LHCN-M2 (cell line): ENCODE measurements at places on chromosomes 11 and 22. TPM values are rescaled to one million over a fixed set of nuclear protein-coding genes. Genes with fewer than 3 reads are reported as not detected.

RIC3 gene
- total RNA-seq, result not detected in 2 replicates

RAG2 gene
- total RNA-seq, result not detected in 2 replicates

OR5F1 gene
- not detected in 2 replicates for total RNA-seq

SEC14L6 gene
- not detected in 2 replicates for total RNA-seq

ESRRA gene
- 58.2 and 59.8 TPM in 2 replicates for total RNA-seq

LARGE2 gene
- not detected in 2 replicates for total RNA-seq

FADS1 gene
- 65.0 and 83.9 TPM in 2 replicates for total RNA-seq

MRGPRF gene
- total RNA-seq, result 0.38 and 0.63 TPM in 2 replicates

TBX10 gene
- not detected in 2 replicates for total RNA-seq

OR10A3 gene
- total RNA-seq, result not detected in 2 replicates

CALCB gene
- not detected in 2 replicates for total RNA-seq

SCGB1D2 gene
- total RNA-seq, result not detected in 2 replicates

UPK3A gene
- not detected in 2 replicates for total RNA-seq

POU2AF2 gene
- total RNA-seq, result not detected in 2 replicates

OR52A1 gene
- total RNA-seq, result not detected in 2 replicates

PLXNB2 gene
- 140 and 148 TPM in 2 replicates for total RNA-seq

NCF4 gene
- total RNA-seq, result not detected in 2 replicates

PARVB gene
- total RNA-seq, result 51.7 and 60.7 TPM in 2 replicates

UBQLNL gene
- 0.06 TPM in 1 of 2 replicates, not detected in the other for total RNA-seq

ZNF214 gene
- total RNA-seq, result 1.1 and 1.5 TPM in 2 replicates

LDHAL6A gene
- not detected in 2 replicates for total RNA-seq

SMDT1 gene
- total RNA-seq, result 2.6 and 6.6 TPM in 2 replicates

ART5 gene
- 0.11 TPM in 1 of 2 replicates, not detected in the other for total RNA-seq
